ENCODE measurements at places on chromosomes 16 and 17.
A peak's percentile ranks its signal among the peaks of the same experiment; 100 is the strongest.

- DNase-seq: no peak
Measured at GRCh38 chr17:31548709-31549108, 157.2 kb downstream of the RAB11FIP4 start.

DNA sequence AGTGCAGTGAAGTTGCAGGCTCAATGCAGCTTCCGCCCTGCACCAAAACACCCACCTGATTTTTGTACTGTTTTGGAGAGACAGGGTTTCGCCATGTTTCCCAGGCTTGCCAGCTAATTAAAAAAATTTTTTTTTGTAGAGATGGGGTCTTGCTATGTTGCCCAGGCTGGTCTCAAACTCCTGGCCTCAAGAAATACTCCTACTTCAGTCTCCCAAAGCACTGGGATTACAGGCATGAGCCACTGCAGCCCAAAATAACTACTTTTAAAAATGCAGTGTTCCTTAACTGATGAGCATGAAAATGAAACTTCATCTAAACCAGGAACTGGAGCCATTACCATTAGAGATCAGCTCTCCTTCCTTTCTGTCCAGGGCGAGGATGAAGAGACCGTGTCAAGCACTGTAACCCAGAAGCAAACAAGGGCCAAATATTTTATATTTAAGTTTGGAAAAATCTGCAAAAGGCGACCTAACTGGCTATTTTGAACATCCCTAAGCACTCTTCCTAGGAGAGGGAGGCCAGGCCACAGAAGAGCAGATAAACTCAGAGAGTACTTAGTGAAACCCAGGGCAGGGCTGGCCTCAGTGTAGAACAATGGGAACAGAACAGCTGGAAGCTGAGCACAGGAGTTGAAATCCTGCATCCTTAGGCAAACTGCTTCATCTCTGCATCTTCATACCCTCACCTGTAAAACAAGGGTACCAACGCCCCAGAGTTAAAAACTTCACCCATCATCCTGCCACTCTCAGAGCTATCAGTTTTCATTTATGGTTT lies 24.0 kb downstream of the CREBBP start:
- no peak for DNase-seq

GRCh38 chr16:80932708-80933095 lies 74.0 kb downstream of the CMC2 start:
- no peak for DNase-seq

- no peak for DNase-seq
Measured at GRCh38 chr16:68909099-68909733, 65.9 kb downstream of the TANGO6 start.

DNA sequence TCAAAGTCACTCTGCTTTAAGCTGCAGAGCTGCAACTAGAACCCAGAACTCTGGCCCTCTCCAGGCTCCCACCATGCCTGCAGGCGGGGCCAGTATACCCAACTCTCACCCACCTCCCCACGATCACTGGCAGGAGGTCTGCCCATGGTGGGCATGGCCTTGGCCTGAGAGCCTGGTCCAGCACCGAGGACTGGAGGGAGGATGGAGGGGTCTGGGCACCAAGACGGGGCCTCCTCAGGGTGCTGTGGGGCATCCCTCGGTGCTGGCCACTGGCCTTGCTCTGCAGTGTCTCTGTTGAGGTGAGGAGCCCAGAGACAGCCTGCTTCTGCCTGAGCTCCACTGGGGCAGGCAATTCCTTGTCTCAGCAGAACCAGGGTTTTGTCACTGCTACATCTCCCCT lies 1.5 kb upstream of the KRT16 start:
- DNase-seq: no peak

DNA sequence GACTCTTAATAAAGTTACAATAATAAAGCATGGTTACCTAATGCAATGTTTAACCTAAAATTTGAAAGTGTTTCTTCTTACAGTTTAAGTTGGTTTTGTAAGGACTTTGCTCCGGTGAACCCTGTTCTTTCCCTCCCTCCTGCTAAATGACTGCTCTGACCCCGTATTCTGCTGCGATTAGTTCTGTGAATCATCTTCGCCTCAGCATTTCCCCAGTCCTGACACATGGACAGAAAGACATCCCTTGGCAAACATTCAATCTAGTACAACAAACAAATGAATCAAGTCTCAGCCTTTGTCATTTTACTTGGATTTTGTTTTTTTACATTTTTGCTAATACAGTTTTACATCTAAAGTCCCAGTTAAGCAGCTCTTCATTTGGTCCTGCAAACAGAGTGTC lies 15.4 kb downstream of the KCNJ2 start:
- no peak for DNase-seq

DNA sequence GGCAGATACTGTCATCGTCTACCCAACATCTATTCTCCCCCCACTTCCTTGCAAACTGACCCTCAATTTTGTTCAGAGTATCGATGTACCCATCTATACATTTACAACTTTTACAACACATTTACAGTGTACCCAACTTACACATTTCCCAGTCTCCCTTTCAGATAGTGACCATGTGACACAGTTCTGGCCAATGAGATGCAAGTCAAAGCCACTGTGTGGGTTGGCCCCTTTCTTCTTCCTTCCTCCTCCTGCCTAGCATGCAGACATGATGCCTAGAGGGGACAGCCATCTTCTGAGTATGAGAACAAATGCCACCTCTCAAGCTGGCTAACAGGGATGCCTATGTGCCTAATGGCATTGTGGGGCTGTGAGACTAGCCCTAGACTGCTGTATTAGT lies 11.3 kb upstream of the NFAT5 start:
- DNase-seq: no peak

GRCh38 chr17:67912656-67913055 lies 83.6 kb downstream of the C17orf58 start:
- DNase-seq: no peak

- DNase-seq: peak; percentile 64
Measured at GRCh38 chr17:78013683-78014467, 55.4 kb downstream of the TNRC6C start.

DNA sequence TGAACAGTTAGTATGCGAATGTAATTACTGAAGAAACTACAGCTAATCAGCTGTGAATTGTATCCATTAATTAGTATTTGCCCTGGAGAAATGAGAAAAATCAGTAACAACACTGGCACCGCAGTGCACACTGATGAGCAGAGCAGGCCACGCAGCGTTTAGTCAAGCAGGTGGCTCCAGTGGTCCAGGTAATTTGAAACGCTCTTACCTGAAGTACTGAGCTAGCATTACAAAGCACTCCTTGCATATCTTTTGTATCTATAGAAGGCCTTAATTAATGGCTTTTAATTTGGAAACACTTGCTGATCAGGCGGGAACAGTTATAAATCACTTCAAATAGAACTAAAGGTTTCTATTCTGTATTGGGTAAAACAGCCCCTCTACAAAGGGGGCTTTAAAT lies 76.4 kb downstream of the TOX3 start:
- no peak for DNase-seq

DNA sequence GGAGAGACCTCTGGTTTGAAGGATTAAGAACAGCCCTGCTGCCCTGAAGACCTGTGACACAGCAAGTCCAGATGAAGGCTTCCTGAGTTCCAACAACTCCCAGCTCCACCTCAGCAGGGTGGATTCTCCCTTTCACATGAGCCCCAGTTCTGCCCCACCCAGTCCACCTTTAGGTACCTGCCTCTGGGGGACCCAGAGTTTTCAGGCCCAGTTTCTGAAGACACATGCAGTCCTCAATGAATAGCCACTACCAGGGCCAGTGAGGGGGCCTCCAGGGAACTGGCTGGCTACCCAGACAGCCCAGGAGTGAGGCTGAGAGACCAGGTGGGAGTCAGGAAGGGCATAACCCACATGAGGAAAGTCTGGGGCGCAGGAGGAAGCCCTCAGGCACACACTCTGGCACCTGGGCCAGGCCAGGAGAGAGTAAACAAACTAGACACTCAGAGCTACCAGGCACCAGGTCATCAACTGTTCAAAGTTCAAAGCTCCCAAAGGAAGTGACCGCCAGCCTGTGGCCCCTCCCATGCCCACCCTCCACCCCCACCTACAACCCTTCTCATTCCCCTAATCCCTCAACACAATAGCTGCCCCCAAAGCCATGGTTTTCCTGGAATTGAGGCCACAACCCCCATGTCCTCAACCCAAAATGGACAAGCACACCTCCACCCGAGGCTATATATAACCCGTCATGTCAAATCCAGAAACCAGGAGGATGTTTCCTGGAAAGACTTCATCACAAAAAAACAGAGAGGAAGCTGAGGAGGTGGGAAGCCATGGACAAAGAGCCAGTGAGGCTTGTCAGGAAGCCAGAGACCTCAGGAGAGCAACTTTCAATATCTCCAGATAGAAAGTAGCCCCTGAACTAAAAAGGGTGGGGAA lies 2.1 kb downstream of the MYO18A start:
- DNase-seq: no peak

GRCh38 chr17:67569015-67569451 lies 148.7 kb upstream of the NOL11 start:
- no peak for DNase-seq

GRCh38 chr17:51650202-51650601 lies 389.9 kb downstream of the UTP18 start:
- no peak for DNase-seq

GRCh38 chr16:23962001-23962400 lies 126.2 kb downstream of the PRKCB start:
- DNase-seq: no peak

GRCh38 chr16:17259751-17260270 lies 210.9 kb downstream of the XYLT1 start:
- DNase-seq: no peak

- DNase-seq: no peak
Measured at GRCh38 chr17:67035131-67036083, 8.9 kb upstream of the CACNG1 start.

DNA sequence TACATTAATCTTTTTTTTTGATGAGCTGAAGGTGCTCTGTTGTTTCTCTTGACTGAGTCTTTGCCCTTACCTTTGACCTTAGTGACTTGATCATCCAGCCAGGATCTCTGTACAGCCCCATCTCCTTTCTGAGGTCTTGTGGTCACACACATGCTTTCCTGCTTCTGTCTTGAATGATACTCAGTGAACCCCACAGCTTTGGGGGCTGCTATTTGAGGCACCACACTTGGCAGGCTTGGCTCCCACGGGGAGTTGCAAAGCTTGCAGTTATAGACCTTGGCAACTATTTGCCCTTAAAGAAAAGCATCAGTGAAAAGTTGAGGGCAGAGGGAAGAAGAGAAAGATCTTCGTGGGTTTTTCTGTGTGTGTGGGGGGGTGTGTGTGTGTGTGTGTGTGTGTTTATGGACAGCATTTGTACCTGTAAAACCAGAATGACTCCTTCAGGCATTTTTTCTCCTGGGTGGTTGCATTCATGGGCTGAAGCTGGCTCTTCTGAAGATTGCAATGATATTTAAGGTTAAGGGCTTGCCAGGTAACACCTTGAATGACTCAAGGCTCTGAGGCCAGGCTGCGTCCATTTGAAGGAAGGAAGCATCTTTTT lies 101.6 kb downstream of the MSI2 start:
- no peak for DNase-seq

DNA sequence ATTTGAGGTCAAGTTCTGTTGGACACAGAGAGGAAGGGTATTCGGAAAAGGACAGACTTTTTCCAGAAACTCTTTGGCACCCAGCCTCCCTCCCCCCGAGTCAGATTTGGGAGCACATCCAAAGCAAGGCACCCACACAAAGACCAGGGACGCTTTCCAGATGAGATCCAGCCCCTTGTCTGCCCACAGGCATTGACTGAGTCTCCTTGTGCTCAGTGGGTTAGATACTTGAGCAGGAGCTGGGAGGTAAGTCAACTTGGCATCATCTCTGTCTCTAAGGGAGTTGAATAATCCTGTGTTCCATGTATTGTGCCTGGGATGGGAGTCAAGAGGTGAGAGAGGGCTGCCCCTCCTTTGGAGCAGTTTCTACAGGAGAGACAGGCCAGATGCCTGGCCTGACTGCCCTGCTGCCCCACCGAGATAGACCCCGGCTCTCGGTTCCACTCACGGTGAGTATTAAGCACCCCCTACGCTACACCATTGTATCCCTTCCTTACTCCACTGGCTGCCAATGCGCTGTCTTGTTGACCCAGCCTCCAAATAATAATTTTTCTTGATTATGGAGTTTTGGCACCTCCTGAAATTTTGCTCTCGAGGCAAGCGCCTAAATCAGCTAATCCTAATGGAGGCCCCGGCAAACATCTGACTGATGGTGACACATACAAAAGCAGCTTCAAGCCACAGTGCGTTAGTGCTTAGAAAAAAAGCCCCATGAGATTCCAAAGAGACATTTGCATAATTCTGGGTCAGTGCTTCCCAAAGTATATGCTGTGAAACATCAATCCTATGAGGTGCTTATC lies 29.6 kb upstream of the MAP3K14 start:
- peak; percentile 36 for DNase-seq

DNA sequence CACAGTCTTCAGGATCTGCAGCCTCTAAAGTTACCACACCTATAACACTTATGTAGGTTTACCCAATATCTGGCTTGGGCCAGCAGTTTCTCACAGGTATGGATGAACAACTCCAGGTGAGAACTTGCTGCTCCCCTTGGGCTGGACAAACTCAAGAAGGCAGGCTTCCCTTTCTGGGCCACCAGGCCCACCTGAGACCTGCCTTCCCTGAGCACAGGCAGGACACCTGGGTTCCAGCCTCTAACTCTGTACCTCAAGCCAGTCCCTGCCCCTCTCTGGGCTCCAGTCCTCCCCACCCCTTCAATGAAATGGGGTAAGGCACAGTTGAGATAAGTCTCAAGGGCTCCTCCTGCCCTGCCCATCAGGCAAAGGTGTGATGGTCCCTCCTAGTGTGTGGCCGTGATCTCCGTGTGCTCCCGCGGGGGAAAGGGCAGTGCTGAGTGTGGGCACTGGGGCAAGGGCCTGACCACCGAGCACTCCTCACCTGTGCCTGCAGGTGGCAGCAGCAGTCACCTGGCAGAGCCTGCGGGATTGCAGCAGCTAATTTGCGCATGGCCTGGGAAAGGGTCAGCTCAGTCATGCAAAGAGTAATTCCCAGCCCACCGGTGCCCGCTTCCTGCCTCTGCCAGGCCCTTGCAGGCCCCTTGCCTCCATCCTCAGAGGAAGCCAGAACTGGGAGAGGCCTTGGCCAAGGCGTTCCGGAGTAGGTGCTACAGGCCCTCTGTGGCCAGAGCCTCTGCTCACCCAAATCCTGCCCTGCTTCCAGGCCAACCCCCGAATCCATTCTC lies 28.2 kb upstream of the ADGRG1 start:
- no peak for DNase-seq

GRCh38 chr17:39617446-39618245 lies 9.1 kb upstream of the PPP1R1B start:
- DNase-seq: peak; percentile 66

DNA sequence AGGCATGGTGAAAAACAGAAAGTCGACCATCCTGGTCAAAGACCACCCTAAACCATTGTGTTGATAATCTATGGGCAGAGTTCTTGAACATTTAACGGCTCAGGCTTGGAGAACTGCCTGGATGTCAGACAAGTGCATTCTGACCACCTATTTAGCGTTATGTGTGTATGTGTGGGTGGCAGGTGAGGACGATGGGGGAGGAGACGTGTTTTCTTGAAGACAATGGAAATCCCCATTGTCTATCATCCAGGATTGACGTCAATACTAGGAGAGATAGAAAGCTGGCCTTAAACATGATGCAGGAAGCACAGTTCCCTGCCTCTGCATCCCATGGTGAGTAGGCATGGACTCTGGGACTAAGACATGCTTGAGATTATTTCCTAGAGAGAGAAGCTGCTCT lies 157.4 kb upstream of the MAF start:
- DNase-seq: no peak
